CD4-positive, alpha-beta T cell treated with Interleukin-1 beta for 1 hour (primary cell): ENCODE measurements at places on chromosomes 5 and 9.

- no peak for DNase-seq
Measured at GRCh38 chr5:1891391-1891790, 8.7 kb upstream of the IRX4 start.

GRCh38 chr5:42579320-42579719 lies 156.1 kb downstream of the GHR start:
- no peak for DNase-seq

DNA sequence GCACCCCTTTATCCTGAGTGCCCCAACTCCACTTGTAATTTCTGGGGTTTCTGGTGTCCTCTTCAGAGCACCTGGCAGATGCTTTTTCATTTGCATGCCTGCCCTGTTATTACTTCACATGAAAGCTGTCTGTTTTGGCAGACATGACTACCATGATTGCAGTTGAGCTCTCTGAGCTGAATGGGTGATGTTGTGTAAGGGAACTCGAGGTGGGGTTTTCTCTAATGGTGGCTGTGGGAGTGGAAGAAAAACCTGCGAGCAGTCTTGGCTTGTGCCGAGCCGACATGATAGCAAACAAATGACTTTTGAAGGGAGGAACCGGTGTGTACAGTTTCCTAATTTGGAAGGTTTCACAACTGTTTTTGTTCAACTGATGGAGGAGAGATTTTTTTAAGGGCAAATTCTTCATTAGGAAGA lies 196.2 kb downstream of the AOPEP start:
- DNase-seq, result no peak

GRCh38 chr5:169333518-169333917 lies 32.6 kb upstream of the SLIT3 start:
- DNase-seq, result no peak

DNA sequence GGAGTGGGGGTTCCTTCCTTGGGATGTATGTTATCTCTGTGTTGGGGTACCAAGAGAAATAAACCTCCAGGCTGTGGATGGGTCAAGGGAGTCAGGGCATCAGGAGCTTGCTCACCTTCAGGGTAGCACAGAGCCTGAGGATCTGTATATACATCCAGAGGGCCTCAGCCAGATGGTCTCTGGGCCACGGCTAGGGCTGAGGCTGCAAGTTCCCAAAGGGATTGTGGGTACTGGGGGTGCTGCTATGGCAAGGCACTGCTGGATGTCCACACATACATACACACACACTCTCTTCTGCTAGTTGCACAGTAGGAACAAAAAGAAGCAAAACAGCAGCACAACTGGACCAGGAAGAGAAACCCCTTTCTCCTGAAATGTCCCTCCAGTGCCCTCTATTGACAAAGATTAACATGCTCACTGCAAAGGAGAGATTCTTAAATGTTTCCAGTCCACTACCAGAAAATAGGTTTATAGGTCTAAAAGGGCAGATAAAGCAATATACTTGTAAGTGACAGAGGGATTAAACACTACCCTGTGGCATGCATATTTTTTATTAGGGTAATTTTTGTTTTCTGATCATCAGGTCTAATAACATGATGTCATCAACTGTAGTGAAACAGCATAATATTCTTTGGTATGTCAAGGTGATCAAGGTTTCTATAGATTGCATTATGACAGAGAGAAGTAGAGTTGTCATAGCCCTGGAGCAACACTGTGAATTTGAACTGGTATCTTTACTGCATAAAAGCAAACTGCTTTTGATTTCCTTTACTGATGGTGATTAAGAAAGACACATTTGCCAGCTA lies 56.3 kb upstream of the KCNN2 start:
- DNase-seq, result no peak
